Ureter (tissue), 1 donor: ENCODE measurements at places on chromosomes 5 and 9. TPM values are rescaled to one million over a fixed set of nuclear protein-coding genes. Genes with fewer than 3 reads are reported as not detected.
A peak's percentile ranks its signal among the peaks of the same experiment; 100 is the strongest.

The BARHL1 gene
- total RNA-seq, result not detected

The GRAMD2B gene
- total RNA-seq, result 56.7 TPM

The PSD2 gene
- 0.21 TPM for total RNA-seq

The MRPL36 gene
- 33.2 TPM for total RNA-seq

The F2RL2 gene
- total RNA-seq, result not detected

The KCNIP1 gene
- total RNA-seq, result not detected

The SPINK5 gene
- 3.2 TPM for total RNA-seq

The GPX8 gene
- 20.2 TPM for total RNA-seq

The GARIN3 gene
- not detected for total RNA-seq

DNA sequence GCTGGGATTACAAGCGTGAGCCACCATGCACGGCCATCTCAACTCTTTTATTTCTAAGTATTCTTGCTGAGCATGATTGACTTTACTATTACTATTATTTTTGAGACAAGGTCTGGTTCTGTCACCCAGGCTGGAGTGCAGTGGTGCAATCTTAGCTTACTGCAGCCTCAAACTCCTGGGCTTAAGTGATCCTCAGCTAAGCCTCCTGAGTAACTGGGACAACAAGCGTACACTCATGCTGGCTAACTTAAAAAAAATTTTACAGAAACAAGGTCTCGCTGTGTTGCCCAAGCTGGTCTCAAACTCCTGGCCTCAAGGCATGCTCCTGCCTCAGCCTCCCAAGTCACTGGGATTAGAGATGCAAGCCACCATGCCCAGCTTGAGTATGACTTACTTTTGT, 443.7 kb downstream of the ARHGEF28 start:
- no peak for DNase-seq

- no peak for DNase-seq
Measured at GRCh38 chr5:1749346-1750124, 50.1 kb downstream of the MRPL36 start.

DNA sequence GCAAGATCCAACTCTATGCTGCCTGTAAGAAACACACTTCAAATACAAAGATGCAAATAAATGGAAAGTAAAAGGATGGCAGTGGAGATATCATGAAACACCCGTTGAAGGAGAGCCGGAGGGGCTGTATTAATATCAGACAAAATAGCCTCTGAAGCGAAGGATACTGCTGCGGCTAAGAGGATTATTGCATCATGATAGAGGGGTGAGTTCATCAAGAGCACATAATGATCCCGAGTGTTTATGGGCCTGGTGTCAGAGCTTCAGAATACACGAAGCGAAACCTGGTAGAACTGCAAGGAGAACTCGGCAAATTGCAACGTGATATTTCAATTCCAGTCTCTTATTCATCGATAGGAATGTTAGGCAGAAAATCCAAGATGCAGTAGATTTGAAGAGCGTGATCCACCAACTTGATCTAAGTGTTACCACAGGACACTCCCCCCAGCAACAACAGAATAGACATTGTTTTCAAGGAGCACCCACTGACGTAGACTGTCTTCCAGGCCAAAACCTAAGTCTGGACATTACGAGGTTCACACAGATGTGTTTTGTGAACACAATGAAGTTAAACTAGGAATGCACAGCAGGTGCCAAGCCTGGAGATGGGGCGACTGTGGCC, 27.7 kb upstream of the QSOX2 start:
- DNase-seq, result no peak

GRCh38 chr5:56307714-56308333, 74.7 kb upstream of the ANKRD55 start:
- DNase-seq, result no peak

DNA sequence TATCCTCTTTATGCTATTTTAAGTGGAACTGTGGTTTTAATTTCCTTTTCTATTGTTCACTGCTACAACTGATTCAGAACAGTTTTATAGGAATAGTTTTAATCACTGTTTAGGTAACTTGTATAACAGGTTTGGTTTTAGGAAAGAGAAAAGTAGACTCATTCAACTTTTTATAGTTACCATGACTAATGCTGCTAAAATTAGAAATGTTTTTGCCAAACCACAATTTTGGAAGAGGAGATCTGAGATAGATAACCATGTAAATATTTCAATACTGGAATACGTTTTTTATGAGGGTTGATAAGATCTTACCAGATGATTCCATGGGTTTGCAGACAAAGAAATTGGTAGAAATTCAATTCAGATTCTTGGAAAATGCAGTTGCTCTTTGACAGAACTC, 404.6 kb upstream of the ARRDC3 start:
- no peak for DNase-seq

- DNase-seq, result no peak
Measured at GRCh38 chr5:473551-474192, 30.7 kb downstream of the EXOC3 start.

GRCh38 chr5:74055486-74056106, 429.6 kb downstream of the ARHGEF28 start:
- DNase-seq, result no peak

GRCh38 chr5:60399507-60399906, 300.5 kb downstream of the DEPDC1B start:
- no peak for DNase-seq

DNA sequence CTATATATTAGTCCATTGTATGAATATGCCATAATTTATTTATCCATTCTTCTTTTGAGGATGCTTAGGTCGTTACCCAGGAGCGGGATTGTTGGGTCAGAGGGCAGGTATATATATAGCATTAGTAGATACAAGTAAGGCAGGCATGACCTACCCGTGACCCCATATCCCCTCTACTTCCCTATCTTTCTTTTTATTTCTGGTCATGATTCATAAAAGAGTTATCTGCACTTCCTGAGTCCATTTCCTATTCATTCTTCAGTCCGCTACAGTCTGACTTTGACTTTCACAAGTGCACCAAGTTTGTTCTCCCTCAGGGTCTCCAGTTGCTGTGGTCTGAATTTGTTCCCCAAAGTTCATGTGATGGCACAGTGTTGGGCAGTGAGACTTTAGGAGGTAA, 6.9 kb downstream of the RHOBTB3 start:
- no peak for DNase-seq

- DNase-seq, result no peak
Measured at GRCh38 chr9:121294866-121295661, 27.1 kb downstream of the GSN start.

DNA sequence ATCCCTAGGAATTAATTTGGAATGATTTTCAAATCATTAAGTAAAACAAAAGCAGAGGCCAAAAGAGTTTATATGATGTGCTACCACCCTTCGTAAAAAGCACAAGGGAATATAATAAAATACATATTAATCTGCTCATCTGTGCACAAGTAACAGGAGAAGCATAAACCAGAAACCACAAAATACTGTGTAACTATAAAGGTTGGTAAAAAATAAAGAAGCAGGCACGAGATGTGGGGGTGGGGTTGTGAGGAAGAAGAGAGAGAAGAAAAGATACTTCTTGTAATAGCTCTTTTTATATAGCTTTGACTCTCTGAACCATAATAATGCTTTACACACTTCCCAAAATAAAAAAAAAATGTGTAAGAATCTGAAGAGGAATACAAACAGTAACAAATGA, 214.9 kb upstream of the EFNA5 start:
- DNase-seq, result no peak

DNA sequence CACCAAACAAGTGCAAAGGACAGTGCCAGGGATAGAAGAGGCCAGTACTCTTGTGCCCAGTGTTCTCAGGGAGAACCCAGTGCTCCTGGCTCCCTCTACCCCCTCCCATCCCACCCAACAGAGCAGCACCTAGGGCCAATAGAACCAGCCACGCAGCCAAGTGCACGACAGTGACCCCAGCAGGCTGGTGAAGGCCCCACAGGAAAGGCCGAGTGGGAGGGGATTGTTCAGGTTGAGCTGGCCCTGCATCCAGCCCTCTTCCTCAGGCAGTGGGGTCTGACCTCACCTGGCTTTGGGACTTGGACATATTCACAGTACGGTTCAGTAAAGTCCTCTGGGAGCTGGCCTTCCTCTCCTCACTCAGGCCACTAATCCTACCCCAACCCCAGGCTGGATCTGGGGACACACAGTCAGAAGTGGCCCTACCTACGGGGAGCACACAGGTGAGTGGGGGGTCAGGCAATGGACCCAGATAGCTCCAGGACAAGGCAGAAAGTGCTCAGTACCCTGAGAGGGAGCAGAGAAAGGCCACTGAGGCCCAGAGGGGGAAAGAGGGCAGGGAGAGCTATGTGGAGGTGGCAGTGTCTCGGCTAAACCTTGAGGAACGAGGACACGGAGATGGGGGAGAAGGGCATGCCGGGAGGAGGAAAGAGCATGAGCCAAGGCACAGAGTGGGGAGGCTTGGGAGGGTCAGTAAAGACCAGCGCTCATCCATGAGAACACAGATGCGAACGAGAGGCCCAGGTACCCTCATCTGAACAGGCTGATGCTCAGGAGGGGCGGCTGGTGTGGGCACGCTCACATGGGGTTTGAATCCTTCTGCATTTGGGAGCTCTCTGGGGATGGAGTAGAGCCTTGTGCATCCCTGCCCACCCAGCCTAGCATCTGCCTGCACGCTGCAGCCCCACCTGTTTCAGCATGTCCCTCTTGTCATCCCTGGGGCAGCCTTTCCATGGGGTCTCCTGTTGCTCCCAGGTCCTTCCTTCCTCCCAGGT, 25.6 kb downstream of the POLR1E start:
- DNase-seq, result no peak

DNA sequence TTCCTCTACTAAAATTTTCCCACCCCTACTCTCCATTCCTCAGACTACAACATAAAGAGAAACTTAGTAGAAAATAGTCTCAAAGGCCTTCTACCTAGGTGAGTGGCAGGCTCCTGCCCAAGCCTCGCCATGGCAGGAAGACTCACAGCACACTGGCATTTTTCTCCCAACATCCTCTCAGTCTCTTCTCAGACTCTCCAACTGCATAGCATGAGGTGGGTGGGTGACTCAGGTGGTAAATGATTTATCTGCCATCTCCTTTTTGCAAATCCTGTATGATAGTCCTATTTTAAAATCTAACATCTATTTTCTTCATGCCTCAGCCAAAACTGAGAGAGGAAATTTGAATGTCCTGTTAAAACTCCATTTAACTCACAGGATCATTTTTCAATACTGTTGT, 33.5 kb upstream of the GRIA1 start:
- no peak for DNase-seq

GRCh38 chr9:124675261-124676158, 95.6 kb downstream of the NR6A1 start:
- DNase-seq, result no peak

GRCh38 chr5:41517909-41518308, 7.5 kb upstream of the PLCXD3 start:
- DNase-seq, result no peak

DNA sequence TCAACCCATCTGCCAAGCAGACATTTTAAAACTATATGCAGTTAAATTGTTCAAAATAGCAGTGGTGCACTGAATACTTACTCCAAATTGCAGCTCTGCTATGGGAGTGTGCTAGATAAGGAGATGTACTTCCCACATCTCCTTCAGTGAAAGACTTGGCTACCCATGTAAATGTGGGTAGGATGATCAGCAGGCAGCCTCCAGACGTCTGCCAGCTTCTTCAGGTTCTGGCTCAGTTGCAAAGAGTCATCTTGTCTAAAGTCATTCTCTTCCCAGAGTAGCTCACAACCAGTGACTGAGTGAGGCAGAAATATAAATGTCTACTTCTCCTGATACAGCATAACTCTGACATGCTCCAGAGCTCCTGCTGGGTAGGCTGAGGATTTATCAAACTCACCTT, 1050.0 kb upstream of the CDH10 start:
- no peak for DNase-seq

DNA sequence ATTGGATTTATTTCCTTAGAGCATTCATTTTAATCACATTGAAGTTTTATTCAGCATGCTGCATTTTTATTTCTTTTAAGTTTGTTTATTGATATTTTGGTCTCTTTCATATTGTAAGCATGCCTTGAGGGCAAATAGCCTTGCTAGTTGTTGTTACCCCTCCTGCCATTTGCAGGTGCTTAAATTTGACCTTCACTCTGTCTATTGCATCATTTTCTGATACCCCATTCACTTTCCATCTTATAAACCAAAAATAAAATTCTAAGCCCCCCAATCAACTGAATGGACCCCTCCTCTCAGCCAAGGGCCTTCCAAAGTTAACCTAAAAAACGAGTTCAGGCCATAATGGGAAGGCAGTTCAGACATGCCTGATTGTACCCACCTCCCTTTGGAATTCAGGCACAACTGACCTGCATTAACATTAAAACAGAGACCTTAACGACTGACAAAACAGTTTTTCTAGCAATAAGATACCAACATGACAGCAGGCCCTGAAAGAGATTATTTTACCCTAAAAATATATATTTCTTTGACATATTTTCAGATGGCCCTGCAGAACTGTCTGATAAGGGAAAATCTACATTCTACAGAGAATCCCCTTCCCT, 32.1 kb downstream of the TARS1 start:
- no peak for DNase-seq

DNA sequence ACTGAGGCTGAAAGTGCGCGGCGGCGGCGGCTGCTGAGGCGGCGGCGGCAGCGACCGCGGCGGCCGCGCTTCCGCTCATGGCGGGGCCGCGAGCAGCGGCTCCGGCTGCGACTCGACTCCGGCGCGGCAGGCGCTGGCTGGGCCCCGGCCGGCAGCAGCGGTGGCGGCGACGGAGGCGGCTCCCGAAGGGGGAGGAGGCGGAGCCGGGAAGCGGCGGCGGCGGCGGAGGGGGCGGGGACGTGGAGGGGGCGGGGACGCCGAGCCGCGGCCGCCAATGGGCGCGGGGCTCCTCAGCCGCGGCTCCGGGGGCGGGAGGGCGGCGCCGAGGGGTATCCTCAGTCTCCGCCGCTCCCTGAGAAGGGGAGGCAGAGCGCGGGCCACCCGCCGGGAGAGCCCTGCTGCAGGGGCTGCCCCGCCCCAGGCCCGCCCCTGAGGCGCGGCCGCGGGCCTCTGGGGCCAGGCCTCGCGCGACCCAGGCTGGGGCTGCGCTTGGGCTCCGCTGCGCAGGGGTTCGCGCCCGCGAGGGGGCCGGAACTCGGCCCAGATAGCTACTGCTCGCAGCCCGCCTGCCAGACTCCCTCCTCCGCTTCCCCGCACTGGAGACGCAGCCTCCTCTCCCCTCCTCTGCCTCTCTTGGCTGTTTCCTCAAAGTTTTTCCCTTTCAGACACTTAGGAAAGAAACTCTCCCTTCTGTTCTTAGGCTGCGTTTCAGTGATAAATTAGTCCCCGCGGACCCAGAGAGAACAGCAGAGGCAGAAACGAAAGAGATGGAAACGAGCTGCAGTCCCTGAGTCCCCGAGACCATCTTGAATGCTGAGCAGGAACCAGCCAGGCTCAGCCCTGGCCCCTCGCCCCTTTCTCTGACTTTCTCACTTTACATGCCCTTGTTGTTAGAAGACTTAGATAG, 85.0 kb upstream of the MELK start:
- DNase-seq, result peak; percentile 88

GRCh38 chr5:174412374-174412773, 312.0 kb upstream of the MSX2 start:
- DNase-seq, result peak; percentile 10

GRCh38 chr5:176714067-176714466, 66.8 kb downstream of the TSPAN17 start:
- DNase-seq, result no peak

GRCh38 chr5:50856401-50857119, 190.1 kb downstream of the PARP8 start:
- DNase-seq, result no peak
